ENCODE measurements at places on chromosomes 2 and 18.

- DNase-seq = no peak
Observed at GRCh38 chr2:235990344-235990743, 177.8 kb downstream of the GBX2 start.

GRCh38 chr18:39345321-39345720, 1779.7 kb upstream of the CELF4 start:
- DNase-seq = no peak

GRCh38 chr2:170148161-170148560, 29.8 kb upstream of the MYO3B start:
- no peak for DNase-seq

GRCh38 chr18:12463191-12463590, 55.5 kb downstream of the PRELID3A start:
- DNase-seq = no peak

DNA sequence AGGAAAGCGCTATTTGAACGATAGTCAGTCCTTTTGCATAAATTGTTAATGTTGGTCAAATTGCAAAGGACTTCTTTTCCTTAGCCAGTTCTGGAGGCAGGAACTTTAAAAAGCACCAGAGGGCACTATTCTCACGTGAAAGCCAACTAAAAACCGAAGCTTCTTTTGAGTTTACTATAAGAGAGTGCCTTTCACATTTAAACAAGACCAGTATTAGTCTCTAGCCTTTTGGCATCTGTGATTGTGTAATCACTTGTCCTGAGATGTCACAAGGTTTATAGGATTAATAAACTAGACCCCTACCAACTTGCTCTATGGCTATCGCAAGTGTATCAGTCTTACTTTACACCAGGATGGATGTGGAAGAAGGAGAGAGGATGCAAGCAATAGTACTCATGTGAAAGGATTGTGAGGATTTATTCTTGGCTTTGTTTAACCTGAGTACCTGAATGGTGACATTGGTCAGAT, 14.4 kb upstream of the STAT4 start:
- peak; percentile 18 for DNase-seq

GRCh38 chr18:3450799-3451182, 819 bp downstream of the TGIF1 start:
- no peak for DNase-seq

DNA sequence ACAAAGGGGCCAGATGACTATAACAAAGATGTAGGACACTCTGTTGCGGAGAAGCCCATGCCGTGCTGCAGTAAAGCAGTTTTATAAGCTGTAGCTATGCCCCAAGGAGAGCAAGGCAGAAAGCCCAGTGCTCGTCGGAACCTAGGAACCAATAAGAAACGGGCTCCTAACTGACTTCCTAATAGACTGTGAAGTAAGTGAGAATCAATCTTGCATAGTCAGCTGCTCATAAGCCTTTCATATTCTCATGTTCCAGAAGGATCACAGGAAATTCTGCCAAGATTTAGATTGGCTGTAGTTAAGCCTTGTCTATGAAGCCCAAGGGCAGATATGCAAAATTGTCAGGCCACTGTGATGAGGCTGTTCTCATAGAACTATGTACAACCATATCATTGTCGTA, 98.4 kb downstream of the RTTN start:
- no peak for DNase-seq

GRCh38 chr2:238243496-238244076, 3.7 kb upstream of the HES6 start:
- DNase-seq = peak; percentile 72

DNA sequence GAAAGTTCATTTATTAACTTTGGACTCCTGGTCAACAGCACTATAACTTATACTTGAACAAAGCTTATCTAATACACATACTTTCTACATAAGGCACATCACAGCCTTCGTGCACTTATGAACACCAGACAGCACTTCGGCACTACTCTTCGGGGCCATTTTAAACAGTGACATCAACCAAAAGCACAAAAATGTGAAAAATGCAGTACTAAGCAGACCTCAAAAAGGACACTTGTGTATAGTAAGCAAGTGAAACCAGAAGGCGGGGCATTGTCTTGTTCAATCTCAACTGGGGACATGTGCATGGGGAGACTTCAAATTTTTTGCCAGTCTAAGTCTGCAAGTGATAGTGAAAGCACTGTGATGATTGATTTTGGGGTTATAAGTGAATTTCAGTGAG, 163.0 kb downstream of the NCKAP5 start:
- DNase-seq = no peak

DNA sequence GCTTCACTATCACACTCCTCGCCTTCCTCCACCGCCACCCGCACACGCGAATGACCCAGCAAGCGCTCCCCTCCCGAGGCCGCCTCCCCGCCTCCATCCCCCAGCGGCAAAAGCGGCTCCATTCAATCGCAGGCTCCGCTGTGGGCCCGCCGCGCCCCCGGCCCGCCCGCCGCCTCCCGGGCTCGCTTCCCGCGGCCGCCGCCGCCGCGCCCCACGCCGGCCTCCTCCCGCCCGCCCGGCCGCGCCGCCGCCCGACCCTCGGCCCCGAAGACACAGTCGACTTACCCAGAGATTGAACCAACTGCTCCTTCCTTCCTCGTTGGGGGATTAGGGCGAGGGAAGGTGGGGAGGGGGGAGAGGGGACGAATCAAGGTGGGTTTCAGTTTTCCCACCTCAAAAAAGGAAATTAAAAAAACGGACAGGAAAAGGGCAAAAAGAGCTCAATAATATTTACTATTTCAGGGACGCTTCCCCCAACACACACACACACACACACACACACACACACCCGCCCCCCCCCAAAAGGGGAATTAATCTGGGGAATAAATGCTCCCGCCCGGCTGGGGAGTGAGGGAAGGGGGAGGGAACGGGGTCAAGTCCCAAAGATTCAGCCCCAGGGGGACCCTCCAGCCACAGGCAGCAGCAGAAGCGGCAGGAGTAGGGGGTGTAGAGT, 743 bp downstream of the XPO1 start:
- DNase-seq = peak; percentile 33

- DNase-seq = no peak
Observed at GRCh38 chr2:147294825-147295392, 549.9 kb upstream of the ACVR2A start.

GRCh38 chr18:23626451-23627279, 36.0 kb downstream of the ANKRD29 start:
- no peak for DNase-seq

DNA sequence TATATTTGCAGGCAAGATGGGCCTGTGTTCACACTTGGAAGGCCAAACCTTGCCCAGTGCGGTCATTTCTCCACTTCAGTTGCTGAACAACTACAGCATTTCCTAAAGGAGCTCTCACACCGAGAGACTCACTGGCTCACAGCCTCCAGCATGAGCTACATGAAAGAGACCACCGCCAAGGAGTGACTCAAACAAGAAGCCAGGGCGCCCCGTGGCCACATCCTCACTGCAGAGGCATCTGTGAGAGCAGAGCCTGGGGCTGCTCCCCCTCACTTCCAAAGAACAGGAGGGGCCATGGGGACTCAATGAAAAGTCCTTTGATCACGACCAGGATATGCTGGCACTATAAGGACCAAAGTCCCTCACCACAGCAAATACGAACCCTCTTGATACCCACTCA, 50.0 kb downstream of the TMEM163 start:
- no peak for DNase-seq

- no peak for DNase-seq
Observed at GRCh38 chr18:64974391-64975125, 776.3 kb upstream of the CDH7 start.

- no peak for DNase-seq
Observed at GRCh38 chr2:42192652-42193566, 23.8 kb downstream of the EML4 start.

DNA sequence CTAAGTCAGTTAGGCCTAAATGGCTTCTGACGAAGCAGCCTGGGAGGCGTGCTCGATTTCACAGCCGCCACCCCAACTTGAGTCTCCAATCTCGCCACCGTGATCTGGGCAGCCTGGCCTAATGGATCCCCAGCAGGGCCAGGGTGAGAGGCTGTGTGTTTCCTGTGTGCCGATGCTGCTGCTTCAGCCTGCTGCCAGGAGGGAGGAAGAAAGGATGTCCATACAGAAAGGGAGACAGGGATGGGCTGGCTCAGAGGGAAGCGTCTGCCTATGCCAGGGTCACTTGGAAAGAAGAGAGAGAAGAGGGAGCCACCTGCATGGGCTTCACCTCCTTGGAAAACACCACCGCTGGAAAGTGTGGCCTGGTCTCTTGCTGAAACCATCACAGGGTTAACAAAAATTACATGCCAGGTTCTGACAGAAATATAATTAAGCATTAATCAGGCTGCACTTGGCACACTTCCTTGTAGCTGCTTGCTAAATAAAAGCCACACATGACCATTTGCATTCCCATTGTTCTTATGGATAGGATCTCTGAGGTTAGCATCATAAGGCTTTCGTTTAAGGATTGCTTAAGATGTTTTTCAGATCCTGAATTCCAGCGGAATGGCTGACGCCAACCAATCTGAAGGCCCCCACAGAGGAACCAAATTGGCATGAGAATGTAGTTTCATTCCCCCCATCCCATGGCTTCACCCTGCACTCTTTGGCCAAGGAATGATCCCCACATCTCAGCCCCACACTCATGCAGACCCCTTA, 108.8 kb upstream of the SLC1A4 start:
- DNase-seq = no peak

GRCh38 chr18:62717169-62717924, 2.0 kb downstream of the PHLPP1 start:
- DNase-seq = peak; percentile 14

DNA sequence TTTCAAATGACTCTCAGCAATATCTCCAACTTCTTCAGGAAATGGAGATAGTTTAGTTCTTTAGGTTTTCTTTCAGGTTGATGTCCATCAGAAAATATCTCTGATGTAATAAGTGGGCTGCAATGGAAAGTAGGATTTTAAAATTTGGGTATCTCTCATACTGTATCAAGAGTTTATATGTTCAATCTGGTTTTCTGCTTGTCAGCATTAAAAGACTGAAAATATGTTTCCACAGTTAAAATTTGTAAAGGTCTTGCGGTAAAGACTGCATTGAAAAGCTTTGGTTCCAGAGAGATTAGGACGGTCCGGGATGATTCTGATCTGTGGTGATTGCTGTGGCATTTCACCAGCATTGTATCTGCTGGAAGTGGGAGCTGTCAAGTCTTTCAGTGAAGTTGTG, 83.2 kb downstream of the LYPD1 start:
- DNase-seq = no peak

DNA sequence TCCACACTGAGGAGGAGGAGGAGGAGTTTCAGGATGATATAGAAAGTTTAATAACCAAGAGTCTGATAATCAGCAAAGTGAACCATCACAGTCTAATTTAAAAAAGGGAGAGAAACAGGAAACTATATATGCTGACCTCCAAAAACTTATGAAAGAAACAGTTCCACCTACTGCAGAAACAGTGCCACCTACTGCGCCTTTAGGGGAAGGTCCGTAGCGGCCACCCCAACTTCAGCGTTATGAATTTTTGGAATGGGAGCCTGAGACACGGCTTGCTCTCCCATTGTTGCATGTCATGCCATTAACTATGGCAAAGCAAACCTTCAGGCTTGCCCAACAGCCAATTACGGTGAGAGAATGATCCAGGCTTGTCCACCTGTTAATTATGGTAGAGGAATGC, 1719.2 kb upstream of the LRRTM1 start:
- DNase-seq = no peak

DNA sequence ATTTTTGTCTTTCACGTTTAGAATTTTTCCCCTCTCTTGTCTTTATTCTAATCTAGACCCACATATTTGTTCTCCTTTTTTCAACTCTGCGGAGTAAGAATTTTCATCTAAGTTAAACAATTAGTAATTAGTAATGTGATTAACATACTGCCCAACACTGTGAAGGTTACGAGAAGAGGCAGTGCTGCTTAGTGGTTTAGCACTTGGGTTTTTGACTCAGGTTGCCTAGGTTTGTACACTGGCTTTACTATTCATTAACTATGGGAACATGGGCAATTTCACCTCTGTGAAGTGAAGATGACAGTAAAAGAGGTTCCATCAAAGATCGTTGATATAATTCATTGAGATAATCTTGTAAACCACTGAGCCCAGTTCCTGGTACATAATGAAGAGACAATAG, 82.2 kb upstream of the PNPT1 start:
- DNase-seq = no peak

GRCh38 chr18:35566019-35566418, 15.5 kb upstream of the GALNT1 start:
- DNase-seq = no peak

- no peak for DNase-seq
Observed at GRCh38 chr2:176325732-176326131, 56.5 kb downstream of the MTX2 start.

DNA sequence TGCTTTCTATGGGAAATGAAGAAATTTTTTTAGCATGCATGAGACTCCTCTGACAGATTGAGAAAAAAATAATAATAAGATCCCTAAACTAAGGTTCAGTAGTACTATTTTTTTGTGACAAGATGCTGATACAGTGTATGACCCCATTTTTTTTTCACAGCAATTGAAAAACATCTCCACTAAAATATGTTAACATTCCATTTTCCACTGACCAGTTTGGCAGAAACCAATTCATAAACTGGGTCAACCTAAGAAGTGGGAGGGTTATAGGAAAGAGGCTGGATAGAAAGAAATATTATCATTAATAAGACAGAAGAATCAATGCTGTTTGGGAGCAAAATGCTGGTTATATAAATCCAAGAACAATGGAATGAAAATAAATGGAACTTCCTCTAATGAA, 182.7 kb downstream of the ANTXR1 start:
- DNase-seq = no peak

GRCh38 chr18:12886498-12887126, 2.6 kb upstream of the PTPN2 start:
- DNase-seq = peak; percentile 41

GRCh38 chr2:192194866-192195547, at the start of gene TMEFF2:
TSS of gene TMEFF2 (minus strand) at chr2:192194933. CDS start at chr2:192194524, 409 bp downstream.
- DNase-seq = peak; percentile 84

- DNase-seq = no peak
Observed at GRCh38 chr2:43402452-43402937, 176.1 kb upstream of the ZFP36L2 start.

- peak; percentile 75 for DNase-seq
Observed at GRCh38 chr2:177169810-177170514, 42.6 kb upstream of the HNRNPA3 start.

GRCh38 chr2:201127570-201127969, 11.6 kb downstream of the CFLAR start:
- DNase-seq = no peak

DNA sequence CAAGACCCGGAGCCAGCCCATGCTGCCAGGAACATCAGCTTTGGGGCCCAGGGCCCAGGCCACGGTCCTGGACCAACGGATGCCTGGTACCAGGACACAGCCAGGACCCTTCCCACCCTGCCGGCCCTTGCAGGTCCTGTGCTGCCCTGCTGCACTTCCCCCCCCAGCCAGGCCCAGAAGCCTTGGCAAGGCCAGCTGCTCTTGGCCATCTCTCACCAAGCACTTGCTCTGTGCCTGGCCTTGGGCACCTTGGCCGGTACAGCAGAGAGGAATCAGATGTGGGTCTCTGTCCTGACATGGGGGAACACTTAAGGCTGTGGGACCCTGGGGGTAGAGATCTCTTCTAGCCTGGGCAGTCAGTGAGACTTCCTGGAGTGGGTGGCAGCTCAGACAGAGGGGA, 28.9 kb downstream of the BIN1 start:
- no peak for DNase-seq

- DNase-seq = no peak
Observed at GRCh38 chr2:240246173-240246820, 105.8 kb upstream of the OTOS start.

GRCh38 chr18:74480149-74480651, 16.0 kb upstream of the CNDP2 start:
- no peak for DNase-seq
